ENCODE measurements at places on chromosomes 11 and 22.

DNA sequence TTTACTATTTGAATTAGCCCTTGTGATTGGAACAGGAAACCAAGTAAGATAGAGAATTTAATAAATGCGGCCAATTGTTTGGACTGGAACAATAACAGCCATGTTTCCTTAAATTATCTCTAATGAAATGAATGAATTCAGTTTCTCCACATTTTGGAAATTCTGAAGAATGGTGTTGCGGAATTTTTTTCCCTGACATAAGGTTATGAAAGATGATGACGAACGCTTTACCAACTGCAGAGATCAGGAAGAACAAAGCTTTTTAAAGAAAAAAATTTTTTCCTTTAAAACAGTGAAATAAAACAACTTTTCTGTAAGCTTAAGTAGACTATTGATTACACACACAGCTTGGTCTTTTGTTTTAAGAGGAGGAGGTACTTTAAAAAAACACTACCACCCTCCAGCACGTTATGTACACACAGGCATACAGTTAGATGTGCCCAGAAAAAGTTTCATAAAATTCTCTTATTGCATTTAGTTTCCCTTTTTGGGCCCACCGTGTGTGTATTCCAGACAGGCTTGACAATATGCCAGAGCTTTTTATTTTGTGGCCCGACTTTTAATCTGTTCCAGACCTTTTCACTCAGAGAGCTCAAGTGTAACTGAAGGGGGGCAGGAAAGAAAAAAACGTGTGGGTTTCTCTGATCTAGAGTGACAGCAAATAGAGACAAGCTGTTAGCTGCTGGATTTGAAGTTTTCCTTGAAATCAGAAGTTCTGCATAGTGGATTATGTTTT is 77.3 kb downstream of the YAP1 start:
- DNase-seq = no peak

DNA sequence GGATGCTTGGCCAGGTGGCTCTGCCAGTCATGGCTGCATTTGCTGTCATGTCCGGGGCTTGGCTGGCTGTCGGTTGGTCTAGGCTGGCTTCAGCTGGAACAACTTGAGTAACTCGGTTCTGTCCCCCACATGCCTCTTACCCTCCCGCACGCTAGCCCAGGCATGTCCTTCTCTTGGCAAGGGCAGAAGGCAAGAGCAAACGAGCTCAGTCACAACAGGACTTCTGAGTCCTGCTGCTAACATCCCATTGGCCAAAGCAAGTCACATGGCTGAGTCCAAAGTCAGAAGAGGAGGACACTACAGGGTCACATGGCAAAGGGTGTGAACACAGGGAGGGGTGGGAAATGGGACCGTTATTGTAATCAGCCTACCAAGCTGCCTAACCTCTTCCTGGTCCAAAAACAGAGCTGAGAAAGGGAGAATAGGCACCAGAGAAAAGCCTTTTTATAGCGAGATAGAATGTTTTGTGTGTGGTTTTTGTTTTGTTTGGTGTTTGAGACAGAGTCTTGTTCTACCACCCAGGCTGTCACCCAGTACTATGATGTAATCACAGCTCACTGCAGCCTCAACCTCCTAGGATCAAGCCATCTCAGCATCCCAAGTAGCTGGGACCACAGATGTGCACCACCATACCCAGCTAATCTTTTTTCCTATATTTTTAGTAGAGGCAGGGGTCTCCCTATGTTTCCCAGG is 81.9 kb downstream of the MN1 start:
- no peak for DNase-seq

GRCh38 chr11:18392434-18393321 is 1.7 kb upstream of the LDHA start:
- no peak for DNase-seq

GRCh38 chr11:85096939-85097338 is 530.2 kb downstream of the DLG2 start:
- no peak for DNase-seq

- DNase-seq = no peak
These were observed 30.4 kb downstream of the CYTH4 start for GRCh38 chr22:37312549-37313183.

- no peak for DNase-seq
These were observed 38.6 kb downstream of the NRXN2 start for GRCh38 chr11:64684357-64684756.

- no peak for DNase-seq
These were observed 9.3 kb upstream of the TPP1 start for GRCh38 chr11:6628526-6628925.

DNA sequence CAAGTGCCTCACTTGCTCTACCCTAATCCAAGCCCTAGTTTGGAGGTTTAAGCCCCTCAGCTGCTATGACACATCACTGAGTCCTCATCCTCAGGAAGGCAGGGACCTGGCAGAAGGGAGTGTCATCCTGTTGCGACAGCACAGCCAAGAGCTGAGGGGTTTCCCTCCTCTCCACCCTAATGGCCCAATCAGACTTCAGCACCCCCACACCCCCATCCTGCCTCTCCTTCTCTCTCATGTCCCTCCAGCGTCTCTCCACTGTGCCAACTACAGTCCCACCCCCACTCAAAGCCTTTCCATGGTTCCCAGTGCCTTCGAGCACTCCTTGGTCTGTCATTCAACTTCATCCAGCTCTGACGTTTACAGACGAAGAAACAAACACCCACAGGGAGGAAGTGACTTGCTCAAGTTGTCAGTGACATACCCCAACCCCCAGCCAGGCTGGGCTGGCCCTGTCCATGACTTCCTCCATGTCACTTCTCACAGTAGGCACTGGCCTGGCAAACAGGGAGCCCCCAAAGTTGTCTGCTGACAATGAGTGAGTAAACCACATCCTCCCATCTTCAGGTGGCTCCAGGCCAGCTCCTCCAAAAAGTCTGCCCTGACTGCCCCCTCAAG is 15.6 kb downstream of the ARAP1 start:
- peak; percentile 54 for DNase-seq

GRCh38 chr11:22567759-22568158 is 57.9 kb downstream of the FANCF start:
- DNase-seq = no peak

DNA sequence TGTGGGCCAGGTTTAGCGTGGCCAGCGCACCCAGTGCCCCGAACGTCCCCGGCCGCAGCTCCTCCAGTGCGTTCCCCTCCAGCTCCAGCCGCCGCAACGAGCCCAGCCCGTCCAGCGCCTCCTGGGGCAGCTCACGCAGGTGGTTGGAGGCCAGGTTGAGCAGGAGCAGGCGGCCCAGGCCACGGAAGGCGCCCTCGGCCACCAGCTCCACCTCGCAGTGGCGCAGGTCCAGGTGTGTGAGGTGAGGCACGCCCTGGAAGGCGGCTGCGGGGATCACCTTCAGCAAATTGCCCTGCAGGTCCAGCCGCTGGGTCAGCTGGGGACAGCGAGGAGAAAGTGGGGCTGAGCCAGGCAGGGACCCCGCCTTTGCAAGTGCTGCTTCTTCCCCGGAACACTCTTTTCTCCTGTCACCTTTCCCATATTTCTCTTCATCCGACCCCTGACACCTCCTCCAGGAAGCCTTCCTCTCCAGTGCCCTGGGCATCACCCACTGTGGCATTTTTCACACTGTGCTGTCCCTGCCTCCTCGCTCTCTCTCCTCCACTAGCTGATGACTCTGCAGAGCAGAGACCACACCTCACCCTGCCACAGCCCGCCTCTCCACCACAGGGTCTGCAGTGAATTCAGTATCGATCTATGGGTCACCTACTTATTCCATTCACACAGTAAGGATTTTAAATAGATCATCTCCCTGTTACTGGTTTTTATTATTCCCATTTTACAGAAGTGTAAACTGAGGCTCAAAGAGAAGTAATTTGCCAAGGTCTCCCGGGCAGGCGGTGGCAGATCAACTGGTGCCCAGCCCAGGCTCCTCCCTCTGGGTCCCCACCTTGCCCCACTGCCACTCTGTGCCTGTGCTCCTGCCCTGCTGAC is 1.9 kb downstream of the CHADL start:
- no peak for DNase-seq

DNA sequence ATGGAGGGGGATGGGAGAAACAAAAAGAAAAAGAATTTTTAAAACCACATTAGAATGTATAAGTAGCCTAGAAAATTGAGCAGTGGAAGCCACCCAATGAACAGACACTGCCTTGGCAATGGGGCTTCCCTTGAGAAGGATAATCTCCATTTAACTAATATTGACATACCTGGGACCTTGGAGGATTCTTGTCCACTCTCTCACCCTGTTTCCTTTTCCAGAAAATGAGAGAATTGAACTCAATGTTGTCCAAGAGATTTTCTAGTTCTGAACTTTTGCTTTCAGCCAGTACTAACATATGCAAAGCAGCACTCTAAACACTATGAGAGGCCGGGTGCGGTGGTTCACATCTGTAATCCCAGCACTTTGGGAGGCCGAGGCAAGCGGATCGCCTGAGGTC is 524 bp downstream of the MS4A8 start:
- DNase-seq = no peak

DNA sequence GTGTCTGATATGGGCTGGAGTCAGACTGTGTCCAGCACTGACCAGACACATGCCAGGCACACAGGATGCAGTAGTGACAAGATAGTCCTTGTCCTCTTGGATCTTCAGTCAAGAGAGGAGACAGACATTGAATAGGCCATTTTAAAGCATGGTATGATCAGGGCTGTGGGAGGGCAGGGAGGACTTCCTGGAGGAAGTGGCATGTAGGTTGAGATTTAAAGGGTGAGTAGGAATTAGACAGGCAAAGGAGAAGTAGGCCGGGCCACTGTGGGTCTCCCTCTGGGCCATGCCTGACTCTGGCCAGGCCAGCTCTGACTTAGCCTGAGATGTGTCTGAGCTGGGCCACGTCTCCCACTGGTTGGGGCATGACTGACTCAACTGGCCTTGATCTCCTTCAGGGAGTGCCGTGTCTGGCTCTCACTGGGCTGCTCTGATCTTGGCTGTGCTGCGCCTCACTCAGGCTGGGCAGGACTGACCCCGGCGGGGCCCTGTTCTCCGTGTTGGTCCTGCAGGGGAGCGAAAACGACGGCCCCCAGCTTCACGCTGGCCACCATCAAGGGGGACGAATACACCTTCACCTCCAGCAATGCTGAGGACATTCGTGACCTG is 71.2 kb downstream of the MYO7A start:
- no peak for DNase-seq

Data from stimulated activated CD4-positive, alpha-beta T cell treated with anti-CD3 and anti-CD28 coated beads, TNF-alpha, amount 100 ng/mL, for 48 hours (primary cell).